ENCODE measurements at places on chromosomes 7 and 10. TPM values are rescaled to one million over a fixed set of nuclear protein-coding genes. Genes with fewer than 3 reads are reported as not detected.
A peak's percentile ranks its signal among the peaks of the same experiment; 100 is the strongest.

GRCh38 chr7:143043391-143043790 lies 8.8 kb upstream of the OR6V1 start:
- DNase-seq: no peak

GRCh38 chr7:98357751-98358161 lies 43.1 kb downstream of the BAIAP2L1 start:
- no peak for DNase-seq

The C10orf62 gene
- total RNA-seq: not detected

DNA sequence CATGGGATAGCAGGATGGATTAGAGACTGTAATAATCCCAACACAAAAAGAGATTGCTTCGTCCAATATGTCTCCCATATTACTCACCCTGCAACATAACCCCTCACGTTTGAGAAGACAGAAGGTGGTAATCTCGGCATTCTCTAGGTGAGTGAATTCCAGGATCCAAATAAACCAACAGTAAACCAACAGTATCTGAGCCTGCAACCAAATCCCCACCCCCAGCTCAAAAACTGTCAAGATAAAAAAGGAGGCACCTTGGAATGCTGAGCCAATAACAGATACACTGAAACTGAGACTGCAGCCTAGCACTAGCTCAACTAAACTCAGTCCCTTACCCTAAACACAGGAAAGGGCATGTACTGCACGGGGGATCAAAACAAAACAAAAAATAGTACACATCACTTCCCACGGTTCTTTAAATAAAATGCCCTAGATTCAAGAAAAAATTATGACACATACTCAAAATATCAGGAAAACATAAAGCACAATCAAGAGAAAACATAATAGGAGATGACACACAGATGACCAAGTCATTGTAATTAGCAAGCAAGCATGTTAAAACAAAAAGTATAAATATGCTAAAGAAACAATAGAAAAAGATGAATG lies 28.0 kb downstream of the IPMK start:
- DNase-seq: no peak

DNA sequence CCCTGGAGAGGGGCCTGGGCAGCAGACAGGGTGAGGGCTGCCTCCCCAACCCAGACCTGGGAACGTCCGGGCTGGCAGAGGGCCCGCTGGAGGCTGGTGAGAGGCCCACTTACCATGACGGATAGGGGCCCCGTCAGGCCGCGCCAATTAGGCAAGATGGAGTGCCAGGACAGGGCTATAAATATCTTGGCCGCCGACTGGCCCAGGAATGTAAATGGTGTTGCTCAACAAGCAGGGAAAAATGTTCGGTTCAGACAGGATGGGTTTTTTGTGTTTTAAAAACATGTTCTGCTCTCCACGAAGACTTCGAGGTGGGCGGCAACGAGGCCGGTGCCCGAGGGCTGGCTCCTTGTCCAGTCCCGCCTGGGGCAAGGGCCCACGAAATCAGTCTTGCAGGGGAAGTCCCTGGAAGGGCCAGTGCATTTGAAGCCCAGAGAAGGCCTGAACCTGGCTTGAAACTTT lies 35.8 kb upstream of the ELN start:
- DNase-seq: no peak

The TMEM225B gene
- total RNA-seq: 2.9 TPM

GRCh38 chr7:151242159-151243044 lies 6.1 kb downstream of the SMARCD3 start:
- DNase-seq: no peak

- DNase-seq: no peak
Measured at GRCh38 chr7:116451957-116452729, 47.4 kb upstream of the CAV2 start.

DNA sequence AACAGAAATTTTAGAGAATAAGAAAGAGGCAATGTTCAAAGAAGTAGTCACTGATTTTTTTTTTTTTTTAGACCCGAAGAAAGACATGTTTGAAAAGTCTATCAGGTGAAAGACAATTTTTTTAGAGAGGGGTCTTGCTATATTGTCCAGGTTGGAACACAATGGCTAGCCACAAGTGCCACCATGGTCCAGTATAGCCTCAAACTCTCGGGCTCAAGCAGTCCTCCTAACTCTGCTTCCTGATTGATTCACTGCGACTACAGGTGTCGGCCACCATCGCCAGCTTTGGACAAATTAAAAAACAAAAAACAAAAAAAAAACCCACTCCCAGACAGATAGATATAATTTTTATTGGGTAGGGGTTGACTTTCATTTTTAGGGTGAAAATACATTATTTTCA lies 22.3 kb downstream of the FAM149B1 start:
- no peak for DNase-seq

- no peak for DNase-seq
Measured at GRCh38 chr7:124690840-124691239, 74.8 kb downstream of the GPR37 start.

DNA sequence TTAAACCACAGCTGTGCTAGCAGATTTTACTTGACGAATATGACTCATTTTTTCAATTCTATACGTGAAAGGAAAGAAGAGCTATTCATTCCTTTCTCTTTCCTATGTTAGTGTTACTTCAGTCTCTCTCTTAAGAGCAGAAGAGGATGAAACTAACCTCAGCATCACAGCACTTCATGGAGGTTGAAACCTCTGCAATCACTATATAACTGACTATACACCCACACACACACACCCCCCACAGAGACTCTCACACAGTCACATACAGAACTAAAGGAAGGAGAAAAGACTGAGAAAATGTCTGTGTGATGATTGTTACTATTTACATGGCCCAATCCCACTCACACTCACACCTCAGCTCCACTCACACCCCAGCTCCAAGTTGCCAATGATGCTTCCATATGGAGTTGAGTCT lies 104.2 kb downstream of the KIF20B start:
- DNase-seq: no peak

GRCh38 chr7:1733908-1734730 lies 64.0 kb downstream of the ELFN1 start:
- DNase-seq: no peak

The CRYGN gene
- total RNA-seq: not detected

DNA sequence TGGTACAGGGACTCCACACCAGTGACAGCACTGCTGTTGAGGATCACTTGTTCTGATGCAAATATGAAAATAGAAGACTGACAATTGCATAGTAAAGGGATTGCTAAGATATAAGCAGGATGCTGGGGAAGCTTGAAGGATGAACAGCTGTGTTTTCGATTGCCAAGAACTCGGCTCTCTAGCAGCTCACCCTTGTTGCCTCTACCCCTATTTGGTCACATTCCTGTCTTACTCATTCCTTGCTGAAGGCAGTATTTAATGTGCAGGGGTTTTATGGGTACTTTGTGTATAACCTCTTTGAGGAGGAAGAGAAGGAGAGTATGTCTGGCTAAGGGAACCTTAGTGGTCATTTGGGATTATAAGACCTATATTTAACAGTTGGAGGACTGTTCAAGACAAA lies 218.8 kb downstream of the AUTS2 start:
- DNase-seq: no peak

DNA sequence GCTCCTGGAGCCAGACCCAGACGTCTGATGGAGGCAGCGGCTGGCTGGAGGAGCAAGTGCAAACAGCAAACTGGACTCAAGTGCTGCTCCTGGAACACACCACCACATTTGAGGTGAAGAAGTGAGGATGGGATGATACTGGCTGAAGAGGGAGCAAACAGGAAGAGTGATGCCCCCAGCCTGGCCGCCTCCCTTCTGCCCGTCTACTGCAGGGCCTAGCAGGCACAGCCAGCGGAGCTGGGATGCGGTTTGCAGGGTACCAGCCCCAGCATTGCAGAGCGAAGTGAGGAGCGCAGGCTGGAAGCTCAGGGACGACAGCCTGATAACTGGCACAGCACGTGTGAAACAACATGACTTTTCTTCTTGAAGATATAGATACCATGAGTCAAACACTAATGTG lies 111.8 kb upstream of the ZNF32 start:
- DNase-seq: no peak

The ITIH5 gene
- total RNA-seq: 25.5 TPM

DNA sequence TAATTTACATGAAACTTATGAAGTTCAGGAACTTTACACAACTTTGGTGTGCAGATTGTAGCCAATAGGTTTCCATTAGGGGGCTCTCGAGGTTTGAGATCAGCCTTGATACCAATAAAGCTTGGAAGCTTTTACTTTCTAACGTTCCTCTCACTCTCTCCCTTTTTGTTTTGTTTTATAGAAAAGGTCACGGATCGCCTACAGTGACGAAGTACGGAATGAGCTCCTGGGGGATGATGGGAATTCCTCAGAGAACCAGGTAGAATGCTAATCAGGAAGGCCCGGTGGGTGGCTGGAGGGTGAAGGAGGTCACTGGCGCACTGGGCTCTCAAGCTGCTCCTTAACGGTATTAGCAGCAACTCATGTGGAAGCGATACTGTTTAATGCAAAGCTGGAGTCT lies 79.9 kb downstream of the VTI1A start:
- no peak for DNase-seq

GRCh38 chr7:102138676-102139075 lies 148.0 kb upstream of the SH2B2 start:
- DNase-seq: no peak

GRCh38 chr7:38413784-38414183 lies 140.3 kb upstream of the TARP start:
- DNase-seq: no peak

- DNase-seq: no peak
Measured at GRCh38 chr7:102305414-102306268, 19.0 kb downstream of the SH2B2 start.

DNA sequence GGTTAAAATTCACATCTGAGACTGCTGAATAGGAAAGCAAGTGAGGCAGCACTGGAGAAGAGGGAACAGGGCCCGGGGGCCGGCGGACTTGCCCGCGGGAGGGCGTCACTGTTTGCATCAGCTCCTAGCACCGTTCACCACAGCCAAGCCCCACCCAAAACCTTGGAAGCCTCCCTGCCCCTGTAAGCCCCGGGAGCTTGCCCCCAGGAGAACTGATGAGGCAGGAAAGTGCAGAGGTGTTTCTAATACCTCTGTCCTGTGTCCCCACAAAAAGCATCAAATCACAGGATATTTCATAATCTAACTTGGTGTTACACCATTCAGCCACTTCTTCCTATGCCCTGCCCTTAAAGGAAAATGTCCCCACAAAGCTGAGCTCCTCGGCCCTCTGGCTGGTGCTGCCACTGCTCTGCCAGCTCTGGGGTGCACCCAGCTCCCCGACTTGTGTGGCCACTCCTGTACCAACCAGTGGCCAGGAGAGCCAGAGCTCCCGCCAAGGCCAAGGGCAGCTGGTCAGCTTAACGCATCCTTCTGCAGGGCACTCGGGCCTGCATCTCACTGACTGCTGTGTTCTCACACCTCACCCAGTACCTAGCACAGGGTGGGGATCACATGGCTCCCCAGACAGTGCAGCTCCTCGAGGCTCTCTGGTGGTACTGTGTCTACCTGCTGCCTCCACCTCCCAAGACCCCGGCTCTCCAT lies 47.3 kb upstream of the CNPY1 start:
- peak; percentile 30 for DNase-seq

DNA sequence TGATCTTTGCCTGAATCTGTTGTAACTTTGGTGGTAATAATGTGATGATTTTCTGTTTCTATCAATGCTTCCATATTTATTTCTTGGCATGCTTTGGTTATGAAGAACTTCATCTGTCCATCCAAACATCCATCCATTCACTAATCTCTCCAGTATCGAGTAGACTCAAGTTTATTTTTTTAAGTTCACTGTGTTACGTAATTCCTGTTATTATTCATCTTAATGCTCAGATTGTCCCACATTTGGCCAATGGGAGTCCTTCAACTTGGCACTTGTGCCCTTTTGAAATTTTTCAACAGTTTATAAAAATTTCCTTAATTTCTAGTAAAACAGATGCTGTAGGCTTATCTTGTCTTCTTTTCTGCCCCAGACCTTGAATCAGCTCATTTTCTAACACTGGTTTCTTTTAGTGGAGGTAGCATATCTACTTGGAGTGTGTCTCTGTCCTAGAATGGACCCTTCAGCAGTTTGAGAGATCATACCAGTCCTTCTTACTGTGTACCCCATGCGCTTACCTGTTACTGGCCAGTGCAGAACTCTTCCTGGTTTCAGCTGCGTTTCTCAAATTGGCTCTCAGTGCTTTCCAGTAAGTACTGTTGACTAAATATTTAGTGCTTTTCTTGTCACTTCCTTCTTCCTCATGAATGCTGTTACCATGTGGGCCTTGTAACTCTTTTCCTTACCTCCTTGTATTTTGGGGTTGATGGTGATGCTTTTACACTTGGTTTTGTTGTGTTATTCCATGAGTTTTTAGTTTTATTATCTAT lies 100.8 kb downstream of the MLLT10 start:
- no peak for DNase-seq

- DNase-seq: no peak
Measured at GRCh38 chr10:107855301-107856046, 691.0 kb upstream of the SORCS1 start.

The ENTPD1 gene
- 74.1 TPM for total RNA-seq

The ABCA13 gene
- total RNA-seq: 5.2 TPM

The NPSR1 gene
- total RNA-seq: not detected

- DNase-seq: no peak
Measured at GRCh38 chr10:126776168-126776567, 105.7 kb upstream of the C10orf90 start.

The EN2 gene
- not detected for total RNA-seq

The EBF3 gene
- 5.5 TPM for total RNA-seq

- no peak for DNase-seq
Measured at GRCh38 chr7:132269718-132270117, 306.6 kb downstream of the PLXNA4 start.

DNA sequence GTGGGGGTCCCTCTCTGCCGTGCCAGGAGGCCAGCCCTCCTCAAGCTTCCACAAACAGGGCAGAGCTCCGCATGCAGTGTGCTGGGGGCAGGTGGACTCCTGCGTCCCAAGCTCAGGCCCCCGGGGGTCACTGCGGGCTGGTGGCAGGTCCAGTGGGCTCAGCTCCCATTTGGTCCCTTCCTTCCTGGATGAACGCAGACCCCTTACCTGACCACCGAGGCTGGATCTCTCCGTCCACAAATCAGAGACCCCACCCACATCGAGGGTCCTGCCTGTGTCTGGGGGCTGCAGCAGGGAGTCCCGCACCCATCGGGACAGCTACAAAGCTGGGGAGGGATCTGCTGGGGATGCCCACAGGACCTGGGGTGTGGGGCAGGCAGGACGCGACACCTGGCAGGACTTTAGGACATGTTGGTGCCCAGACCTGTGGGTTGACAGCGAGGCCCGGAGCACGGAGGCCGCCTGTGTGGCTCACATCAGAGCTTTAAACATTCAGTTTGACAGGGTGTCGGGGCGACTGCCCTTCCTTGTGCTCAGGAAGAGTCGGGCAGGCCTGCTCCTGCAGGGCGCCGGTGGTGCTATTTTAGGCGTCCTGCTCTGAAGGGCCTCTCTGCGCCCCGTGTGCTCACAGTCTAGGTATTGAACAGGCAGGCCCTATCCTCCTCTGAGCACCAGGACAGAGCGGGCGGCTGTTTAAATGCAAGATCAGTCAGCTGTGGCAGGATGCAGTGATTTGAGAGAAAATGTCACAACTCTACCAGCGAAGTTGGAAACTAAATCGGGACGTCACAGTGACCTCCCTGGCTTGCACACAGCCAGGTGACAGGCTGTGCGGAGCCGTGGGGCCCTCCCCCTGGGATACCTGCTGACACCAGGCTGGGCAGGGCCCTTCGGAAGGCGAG lies 15.9 kb upstream of the CFAP46 start:
- no peak for DNase-seq

The ZCCHC24 gene
- 33.9 TPM for total RNA-seq

- DNase-seq: no peak
Measured at GRCh38 chr10:70475661-70476060, 2.9 kb upstream of the PALD1 start.

GRCh38 chr10:59709395-59710125 lies at the start of gene SLC16A9:
Gene SLC16A9, minus strand, starts transcription at chr10:59709850. Its CDS starts 25,559 bp downstream, at chr10:59684291.
- peak; percentile 83 for DNase-seq

Data from ureter (tissue), 1 donor.